ENCODE measurements at places on chromosomes 13 and 19.

DNA sequence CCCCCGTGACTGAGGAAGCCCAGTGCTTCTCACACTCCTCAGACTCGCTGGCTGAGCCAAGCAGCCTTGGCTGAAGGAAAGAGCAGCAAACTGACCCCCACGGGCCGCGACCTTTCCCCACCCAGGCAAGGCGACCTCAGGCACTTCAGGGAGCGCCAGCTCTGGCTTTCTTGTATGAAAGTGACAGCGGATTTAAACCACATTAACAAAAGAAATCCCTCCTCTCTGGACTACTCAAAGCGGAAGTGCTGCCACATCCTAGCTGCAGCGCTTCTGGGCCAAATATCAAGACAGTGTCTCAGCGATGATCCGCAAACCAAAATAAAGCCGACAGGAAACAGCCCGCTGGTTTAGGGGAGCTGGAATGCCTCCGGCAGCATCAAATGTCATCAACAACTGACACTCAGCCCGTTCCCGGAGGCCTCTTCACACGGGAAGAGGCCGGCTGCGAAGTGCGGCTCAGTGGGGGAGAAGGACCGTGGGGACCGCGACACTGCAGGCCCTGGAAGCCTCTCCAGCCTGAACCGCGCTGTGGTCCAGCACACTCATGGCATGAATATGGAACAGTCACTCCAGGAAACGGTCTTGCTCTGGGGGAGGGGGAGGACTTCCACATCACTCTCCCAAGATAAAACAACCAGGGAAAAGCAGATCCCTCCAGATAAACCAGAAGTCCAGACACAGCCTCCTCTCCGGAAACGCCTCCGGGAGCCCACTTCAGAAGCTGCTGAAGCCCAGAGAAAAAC, 1.4 kb downstream of the RASA3 start:
- peak; percentile 56 for DNase-seq

GRCh38 chr13:92621985-92622384, 604.6 kb upstream of the GPC6 start:
- DNase-seq, result no peak

DNA sequence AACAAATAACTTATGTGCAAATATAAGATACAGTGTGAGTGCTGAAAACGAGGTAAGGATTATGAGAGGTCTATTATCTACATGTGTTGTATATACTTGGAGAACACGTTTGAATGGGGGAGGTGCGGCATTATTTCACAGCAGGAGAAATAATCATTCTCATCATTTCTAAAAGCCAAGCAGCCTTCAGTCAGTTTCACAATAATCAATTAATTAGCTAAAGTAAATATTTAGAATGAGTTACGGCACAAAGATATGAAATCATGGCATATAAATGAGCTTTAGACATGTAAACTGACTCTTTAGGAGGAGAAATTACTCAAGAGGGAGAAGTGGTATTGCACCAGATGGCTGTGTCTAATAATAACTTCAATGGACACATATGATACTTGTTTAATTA, 366.6 kb downstream of the DNAJC15 start:
- no peak for DNase-seq

GRCh38 chr19:1070931-1071791, 4.2 kb downstream of the ARHGAP45 start:
- no peak for DNase-seq

DNA sequence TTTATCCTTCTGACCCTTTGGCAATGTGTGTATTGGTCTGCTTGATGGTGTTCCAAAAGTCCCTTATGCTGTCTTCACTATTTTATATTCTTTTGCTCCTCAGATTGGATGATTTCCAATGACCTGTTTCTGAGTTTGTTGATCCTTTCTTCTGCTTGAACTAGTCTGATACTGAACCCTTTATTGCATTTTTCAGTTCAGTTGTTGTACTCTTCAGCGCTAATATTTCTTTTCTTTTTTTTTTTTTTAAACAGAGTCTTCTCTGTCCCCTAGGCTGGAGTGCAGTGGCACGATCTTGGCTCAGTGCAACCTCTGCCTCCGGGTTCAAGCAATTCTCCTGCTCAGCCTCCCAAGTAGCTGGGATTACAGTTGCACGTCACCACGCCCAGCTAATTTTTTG, 12.6 kb upstream of the ZNF566 start:
- no peak for DNase-seq

DNA sequence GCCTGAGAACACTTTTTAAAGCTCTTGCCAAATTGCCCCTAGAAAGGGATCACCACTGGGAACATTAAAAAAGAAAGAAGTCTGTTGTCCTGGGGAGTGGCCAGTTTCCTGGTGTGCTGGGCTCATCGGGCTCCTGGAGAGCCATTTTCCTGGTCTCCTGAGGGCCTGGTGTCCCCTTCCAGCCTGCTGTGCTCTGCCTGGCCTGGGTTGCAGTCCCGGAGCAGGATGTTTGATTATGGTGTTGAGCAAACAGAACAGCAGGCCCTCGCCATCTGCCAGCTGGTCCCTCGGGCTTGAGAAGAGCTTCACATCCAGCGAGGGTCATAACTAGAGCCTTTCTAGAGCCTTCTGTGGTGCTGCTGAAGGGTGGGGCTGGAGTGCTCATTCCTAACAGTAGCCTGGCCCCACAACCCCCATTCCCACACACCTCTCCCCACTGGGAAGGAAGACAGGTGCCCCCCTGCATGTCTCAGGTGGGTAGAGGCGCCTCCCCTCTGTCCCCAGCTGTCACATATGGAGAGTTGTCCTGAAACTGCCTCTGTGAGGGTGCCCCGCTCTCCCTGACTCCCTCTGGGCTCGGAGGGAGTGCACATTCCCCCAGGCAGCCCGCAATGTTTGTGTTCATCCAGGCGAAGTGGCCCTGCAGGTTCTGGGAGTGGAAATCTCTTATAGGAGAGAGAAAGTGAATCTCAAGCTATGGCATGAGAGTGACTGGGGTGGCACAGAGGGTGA, 151.1 kb downstream of the SIPA1L3 start:
- no peak for DNase-seq
